Astrocyte of the hippocampus (primary cell): ENCODE measurements at places on chromosomes 1 and 21.

DNA sequence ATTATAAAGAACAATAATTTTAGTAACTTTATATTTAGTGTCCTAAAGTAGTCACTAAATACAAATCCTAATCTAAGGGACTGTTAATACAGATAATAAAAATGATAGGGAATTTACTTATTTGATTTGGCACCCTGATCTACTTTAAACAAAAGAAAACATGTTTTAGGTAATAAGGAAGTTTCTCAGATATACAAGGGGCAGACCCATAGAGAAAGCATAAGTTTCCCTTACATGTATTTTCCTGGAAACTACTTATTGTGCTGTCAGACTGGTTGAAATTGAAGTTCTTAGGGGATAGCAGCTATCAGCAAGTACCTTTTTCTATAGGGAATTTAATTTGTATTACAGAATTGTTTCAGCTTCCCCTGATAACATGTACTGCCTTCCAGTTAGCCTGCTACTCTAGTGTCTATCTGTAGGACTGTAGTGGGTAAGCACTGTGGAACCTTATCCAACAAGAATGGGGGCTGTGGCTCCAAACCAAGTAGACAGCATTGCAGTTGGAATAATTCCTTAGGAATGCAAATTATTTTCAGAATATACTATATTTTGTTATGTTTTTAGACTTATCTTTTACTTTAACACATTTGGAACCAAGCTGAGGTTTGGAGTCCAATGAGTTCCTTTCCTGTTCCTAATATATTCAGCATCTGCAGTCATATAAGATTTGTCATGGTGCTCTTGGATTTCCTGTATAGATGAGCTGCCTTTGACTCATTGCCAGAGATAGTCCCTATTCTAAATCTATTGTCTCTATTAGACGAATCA lies 14.7 kb downstream of the MSH4 start:
- no peak for DNase-seq

GRCh38 chr1:173960625-173961024 lies 43.5 kb upstream of the SERPINC1 start:
- no peak for DNase-seq

- DNase-seq, result peak; percentile 18
Measured at GRCh38 chr1:97379387-97380075, 541.3 kb downstream of the DPYD start.

- peak; percentile 71 for DNase-seq
Measured at GRCh38 chr1:247332215-247332622, 552 bp upstream of the ZNF496 start.

GRCh38 chr1:213120386-213120785 lies 69.3 kb downstream of the RPS6KC1 start:
- DNase-seq, result no peak

GRCh38 chr21:39645331-39645730 lies 32.6 kb downstream of the B3GALT5 start:
- DNase-seq, result no peak

- no peak for DNase-seq
Measured at GRCh38 chr1:233805786-233806185, 98.7 kb upstream of the SLC35F3 start.
